T-helper 17 cell (primary cell): ENCODE measurements at places on chromosomes 5 and 9.

DNA sequence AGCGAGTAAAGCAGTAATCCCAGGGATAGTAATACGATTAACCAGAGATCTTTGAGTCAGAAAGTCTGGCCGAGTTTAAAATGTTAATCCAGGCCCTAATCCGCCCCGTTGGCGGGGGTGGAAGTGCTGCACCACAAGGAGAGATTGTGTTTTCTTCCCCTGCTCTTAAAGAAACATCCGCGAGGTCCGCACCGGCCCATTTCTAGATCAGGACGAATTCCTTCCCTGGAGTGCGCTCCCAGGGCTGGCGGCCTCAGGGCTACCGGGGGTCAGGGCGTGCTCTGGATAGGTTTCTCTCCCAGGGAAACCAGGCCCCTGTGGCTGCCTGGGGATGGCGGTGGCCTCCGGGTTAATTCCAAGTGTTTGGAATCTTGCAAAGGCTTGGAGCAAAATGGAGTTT lies 9.3 kb upstream of the NEUROG1 start:
- DNase-seq, result no peak

GRCh38 chr5:101932599-101932998 lies 363.5 kb downstream of the SLCO4C1 start:
- no peak for DNase-seq

DNA sequence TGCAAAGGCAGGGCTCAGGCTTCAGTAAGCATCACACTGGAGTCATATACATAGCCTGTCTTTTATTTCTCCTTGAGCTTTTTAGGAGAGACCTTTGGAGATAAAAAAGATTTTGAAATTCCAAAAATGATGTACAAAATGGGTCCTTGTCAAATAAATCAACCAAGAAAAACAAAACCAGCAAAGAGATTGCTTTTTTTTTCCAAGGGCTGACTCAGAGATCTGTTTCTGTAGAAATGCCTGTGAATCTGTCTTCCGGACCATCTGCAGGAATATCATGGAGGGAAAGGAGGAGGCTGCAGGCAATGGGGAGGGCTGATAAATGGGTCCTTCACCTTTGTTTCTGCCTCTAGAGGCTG lies 77.4 kb downstream of the SLIT3 start:
- DNase-seq, result no peak

GRCh38 chr5:81878333-81878732 lies 93.5 kb upstream of the ATG10 start:
- no peak for DNase-seq

DNA sequence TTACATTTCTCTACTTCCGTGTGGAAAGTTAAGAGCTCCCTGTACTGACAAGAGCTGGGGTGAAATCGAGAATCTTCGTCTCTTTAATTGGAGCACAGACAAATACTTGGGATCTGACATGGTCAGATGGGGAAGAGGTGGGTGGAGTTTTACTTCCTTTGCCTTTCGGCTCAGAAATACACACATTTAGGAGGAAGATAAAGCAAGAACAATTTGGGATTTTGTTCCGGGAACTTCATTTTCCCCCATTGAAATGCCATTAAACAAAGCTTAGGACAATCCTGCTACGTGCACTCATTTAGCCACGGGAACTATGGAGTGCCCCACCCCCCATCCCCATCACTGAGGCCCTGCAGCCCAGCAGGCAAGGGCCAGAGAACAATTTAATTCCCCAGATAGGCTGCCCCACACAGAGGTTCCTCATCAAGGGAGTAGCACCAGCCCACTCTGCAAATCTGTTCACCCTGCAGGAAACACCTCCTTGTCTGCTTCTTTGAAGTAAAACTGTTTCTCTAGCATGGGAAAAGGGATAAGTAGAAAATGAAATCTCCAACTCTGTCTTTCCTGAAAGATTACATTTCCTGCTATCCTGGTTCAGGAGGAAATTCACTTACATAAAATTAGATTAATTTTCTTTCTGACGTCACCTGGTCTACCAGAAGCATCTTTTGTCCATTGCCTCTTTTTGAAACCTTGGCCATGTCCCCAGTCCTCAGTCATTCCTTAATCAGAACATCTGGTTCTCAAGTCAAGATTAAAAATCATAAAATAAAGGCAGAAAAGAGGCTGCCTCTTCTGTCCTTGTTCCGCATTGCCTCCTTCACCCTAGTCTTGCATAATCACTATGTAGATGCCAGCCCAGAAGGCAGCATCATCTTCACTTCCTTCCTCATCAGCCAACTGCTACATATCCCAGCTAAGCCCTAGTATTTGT lies 206.4 kb downstream of the ENC1 start:
- DNase-seq, result no peak
